ENCODE measurements at places on chromosomes 2 and 18.

DNA sequence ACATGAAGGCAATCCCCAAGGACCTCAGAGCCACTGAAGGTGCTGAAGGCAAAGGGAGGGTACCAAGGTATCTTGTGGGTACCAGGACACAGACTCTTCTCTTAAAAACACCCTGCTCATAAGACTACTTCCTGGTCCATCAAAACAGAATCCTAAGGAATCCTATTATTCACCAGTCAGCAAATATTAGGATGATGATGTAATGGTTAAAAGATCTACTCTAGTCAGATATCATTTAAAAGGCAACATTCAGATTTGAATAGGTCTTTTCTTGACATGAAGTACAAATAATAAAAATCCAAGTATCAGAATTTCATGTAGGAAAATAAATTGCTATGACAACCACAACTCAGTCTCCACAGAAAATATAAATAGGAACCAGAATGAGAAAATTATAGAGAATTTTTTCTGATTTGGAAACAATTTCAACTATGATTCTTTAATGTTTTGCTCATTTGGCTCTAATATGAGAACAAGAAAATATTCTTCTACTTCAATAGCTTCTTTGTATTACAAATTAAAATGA is 77.8 kb upstream of the ZNF397 start:
- H3K27me3 ChIP-seq = no peaks in the 10 kb centered on the region
- no peak overlapping the region for H3K27ac ChIP-seq
- no peak for DNase-seq
- no peak overlapping the region for H3K4me3 ChIP-seq

DNA sequence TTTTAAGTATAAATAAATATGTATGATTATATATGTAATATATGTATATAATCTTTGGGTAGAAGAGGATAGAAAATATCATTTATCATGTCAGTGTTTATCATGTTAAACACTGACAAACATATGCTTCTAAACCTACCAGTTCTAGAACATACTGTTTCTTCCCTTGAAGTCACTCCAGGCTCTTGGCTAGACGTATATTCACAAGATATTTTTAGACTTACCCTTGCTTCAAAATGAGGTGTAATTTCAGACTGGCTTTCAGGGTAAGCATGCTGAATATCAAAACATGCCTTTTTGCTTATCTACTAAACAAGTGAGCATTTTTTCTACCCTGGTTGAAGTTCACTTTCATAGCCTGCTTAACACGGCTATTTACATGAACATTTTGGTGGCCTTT is 642.4 kb upstream of the PKDCC start:
- H3K27me3 ChIP-seq = no peaks in the 10 kb centered on the region
- H3K27ac ChIP-seq = no peak overlapping the region
- no peaks in the 10 kb centered on the region for H3K4me1 ChIP-seq
- H3K4me3 ChIP-seq = no peak overlapping the region

GRCh38 chr2:173278794-173279526 is 75.7 kb upstream of the CDCA7 start:
- DNase-seq = peak; percentile 12
- no peak overlapping the region for H3K4me3 ChIP-seq
- H3K36me3 ChIP-seq = no peaks in the 10 kb centered on the region
- no peak overlapping the region for H3K27ac ChIP-seq

GRCh38 chr2:1942146-1942545 is 197.8 kb upstream of the PXDN start:
- DNase-seq = no peak
- no peak overlapping the region for H3K27ac ChIP-seq
- no peaks in the 10 kb centered on the region for H3K4me1 ChIP-seq

GRCh38 chr18:40576507-40577115 is 1378.4 kb upstream of the PIK3C3 start:
- H3K27ac ChIP-seq = no peak overlapping the region
- no peaks in the 10 kb centered on the region for H3K27me3 ChIP-seq
- H3K4me3 ChIP-seq = no peak overlapping the region
- no peaks in the 10 kb centered on the region for H3K4me1 ChIP-seq
- no peak for DNase-seq

DNA sequence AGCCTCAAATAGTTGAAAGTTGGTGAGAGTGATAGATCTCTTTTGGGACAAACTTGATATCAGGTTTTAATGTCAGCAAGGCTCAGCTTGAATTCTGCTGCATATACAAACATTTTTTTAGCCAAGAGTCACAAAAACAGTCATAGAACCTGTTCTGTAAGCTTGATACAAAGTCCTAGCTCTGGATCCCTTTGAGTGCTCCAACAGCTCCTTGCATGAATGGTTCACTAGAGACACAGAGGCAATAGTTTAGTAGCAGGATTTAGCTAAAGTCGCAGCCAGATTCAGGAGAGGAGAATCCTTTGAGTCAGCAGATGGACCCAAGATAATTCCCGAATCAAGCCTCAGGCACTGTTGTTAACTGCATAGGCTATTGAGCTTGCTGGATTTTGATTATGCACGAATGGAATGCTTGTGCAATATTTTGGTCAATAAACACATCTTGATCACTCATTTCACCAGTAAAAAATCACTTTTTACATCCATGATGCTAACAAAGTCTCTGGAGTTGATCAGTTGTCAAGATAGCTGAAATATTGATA is 148.6 kb downstream of the KLHL14 start:
- no peaks in the 10 kb centered on the region for H3K36me3 ChIP-seq
- H3K4me3 ChIP-seq = no peak overlapping the region
- H3K4me1 ChIP-seq = no peaks in the 10 kb centered on the region
- no peaks in the 10 kb centered on the region for H3K27me3 ChIP-seq
- no peak for DNase-seq
